Esophagus mucosa (tissue), 1 donor: ENCODE measurements at places on chromosomes 1 and 21.

GRCh38 chr1:93839753-93840152 is 39.3 kb downstream of the DNTTIP2 start:
- no peak for ATAC-seq

- ATAC-seq: peak; percentile 71
Observed at GRCh38 chr1:150464422-150464826, 22.8 kb upstream of the TARS2 start.

DNA sequence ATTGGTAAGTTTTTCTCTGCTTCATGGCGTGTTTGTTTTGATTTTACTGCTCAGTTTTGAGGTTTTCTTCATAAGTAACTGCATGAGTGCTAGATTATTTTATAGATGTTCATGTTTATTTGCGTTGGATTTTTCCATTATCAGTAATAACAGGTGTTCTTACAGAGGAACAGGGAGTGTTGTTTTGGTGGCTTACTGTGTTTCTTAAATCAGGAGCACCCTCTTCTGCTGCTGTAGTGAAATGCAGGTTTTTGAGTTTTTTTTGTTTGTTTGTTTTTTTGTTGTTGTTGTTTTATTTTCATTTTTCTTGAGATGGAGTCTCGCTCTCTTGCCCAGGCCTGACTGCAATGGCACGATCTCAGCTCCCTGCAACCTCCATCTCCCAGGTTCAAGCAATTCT is 32.6 kb downstream of the CTBS start:
- ATAC-seq: no peak

GRCh38 chr1:201562257-201562656 is 23.3 kb downstream of the NAV1 start:
- no peak for ATAC-seq

DNA sequence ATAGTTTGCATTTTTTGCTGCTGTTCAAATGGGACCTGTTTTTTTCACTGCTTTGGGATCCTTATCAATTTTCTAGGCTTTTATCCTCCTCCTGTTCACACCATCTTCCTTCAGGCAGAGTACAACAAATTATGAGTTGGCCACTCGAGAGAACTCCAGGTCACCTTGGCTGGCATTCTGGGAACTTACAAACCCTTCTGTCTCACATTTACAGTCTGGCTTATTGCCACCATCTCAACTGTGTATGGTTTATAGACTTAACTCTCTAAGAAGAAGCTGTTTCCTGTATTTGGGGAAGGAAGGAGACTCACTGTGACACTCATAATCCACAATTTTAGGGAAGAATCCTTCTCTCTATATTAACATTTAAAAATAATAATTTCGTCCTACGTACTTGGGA is 5.4 kb upstream of the ZNF691 start:
- no peak for ATAC-seq

DNA sequence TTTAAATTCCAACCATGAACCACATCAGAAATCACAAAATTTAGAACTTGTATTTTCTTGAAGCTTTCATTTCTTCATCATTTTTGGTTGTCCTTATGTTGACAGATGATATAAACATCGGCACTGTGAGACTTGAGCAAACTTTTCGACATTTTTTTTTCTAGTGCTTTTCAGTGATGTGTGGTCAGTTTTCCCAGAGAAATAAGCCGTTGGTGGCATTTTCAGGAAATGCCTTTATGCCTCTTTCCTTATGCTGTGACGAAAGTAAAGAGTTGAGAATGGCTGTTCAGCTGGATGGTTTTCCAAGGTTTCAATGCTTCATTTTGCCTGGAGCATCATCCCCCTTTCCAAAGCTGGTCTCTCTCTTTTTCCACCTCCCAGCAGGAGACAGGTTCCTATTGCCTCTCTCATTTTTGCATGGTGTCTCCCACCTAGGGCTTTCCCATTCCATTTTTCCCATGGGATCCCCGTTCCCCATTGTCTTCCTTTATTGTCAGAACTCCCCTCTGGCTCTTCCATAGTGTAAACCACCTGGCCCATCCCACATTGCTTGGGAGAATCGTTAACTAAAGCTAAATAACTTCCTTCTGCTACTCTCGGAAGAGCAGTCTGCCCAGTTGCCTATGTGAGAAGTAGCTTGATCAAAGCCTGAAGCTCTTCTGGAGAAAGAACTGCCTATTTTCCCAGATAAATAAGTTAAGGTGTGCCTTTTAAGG is 61.4 kb upstream of the DYNLT5 start:
- no peak for ATAC-seq

DNA sequence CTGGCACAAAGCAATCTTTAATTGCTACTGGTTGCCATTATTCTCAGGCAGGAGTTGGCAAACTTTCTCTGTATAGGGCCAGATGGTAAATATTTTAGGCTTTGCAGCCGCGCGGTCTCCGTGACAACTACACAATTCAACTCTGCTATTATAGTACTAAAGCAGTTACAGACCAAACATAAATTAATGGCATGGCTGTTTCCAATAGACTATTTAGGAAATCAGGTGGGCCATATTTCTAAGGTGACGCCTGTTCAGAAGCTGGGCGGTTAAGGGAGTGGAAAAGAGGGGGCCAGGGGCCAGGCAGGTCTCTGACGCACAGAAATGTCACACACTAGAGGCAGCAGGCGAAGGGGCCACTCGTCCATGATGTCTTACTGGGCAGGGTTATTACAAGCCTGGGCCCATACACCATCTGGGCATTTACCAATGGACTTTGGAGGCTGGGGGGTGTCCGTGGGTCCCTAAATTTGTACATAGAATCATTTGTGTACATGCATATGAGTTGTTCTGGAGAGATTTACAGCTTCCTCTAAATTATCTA is 80.1 kb downstream of the STUM start:
- ATAC-seq: no peak

- ATAC-seq: no peak
Observed at GRCh38 chr1:68625624-68626023, 128.7 kb upstream of the DEPDC1 start.

DNA sequence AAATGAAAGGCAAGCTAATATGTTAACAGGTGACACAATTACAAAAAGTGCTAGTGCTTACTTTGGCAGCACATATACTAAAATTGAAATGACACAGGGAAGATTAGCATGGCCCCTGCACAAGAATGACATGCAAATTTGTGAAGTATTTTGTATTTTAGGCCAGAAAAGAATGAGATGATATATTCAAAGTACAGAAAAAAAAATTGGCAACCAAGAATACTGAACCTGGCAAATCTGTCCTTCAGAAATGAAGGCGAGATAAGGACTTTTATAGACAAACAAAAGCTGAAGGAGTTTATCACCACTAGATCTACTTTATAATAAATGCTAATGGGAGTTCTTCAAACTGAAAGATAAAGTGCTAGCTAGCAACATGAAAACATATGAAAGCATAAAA is 350.0 kb upstream of the POU3F1 start:
- ATAC-seq: no peak

GRCh38 chr1:65104854-65105534 is 43.0 kb upstream of the AK4 start:
- no peak for ATAC-seq
